Fibroblast of mammary gland (primary cell): ENCODE measurements at places on chromosomes 13 and 19.

- peak; percentile 18 for DNase-seq
Measured at GRCh38 chr19:43914051-43914450, 21.0 kb downstream of the ZNF45 start.

DNA sequence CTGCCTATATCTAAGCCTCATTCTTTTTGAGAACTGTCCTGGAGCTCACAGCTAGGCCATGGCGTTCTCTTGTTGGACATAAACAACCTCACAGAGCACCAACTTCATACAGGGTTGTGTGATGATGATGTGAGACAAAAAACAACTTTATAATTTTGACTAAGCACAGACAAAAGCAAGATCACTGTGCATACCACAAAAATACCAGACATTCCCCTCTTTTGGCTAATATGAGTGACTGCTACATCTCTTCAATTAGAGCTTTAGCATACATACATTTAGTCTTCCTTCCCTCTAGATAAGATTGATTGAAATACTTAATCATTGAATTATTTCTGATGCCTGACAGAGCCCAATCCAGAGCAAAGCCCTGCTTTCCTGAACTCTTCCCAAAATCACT is 8.3 kb downstream of the MAB21L1 start:
- no peak for DNase-seq

DNA sequence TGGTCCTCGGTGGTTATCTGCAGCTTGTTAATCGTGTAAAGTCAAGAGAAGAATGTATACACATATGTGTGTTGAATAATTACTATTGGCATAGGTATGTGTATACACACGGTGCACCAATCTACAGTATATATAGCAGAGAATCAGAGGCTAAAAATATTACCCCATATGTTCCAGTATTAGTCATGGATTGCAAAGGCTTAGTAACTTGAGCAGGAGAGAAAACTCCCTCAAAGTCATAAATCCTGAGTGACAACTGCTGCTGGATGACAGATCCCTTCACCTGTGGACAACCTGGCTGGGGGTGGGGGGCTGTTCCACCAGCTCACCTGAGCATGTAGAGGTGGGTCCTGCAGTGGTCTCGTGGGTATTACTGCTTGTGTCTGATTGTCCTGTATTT is 185.0 kb downstream of the ZNF536 start:
- no peak for DNase-seq

DNA sequence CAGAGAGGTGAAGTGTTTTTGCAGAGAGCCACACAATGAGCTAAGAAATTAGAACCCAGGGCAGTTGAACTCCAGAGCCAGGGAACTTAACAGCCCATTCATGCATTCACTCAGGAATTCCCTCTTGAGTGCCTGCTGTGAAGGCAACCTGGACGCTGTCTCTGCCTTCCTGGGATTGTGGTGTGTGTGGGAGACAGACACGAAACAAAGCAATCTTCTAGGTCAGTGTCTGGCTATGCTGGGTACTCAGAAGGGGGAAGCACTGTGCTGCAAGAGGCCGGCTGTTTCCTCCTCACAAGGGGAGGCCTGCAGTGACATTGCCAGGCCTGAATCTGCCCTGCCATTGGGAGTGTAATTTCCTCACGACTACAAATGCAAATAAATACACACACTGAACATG is 9.7 kb downstream of the BCKDHA start:
- DNase-seq: no peak

- DNase-seq: no peak
Measured at GRCh38 chr13:74570046-74570445, 435.8 kb upstream of the KLF12 start.

DNA sequence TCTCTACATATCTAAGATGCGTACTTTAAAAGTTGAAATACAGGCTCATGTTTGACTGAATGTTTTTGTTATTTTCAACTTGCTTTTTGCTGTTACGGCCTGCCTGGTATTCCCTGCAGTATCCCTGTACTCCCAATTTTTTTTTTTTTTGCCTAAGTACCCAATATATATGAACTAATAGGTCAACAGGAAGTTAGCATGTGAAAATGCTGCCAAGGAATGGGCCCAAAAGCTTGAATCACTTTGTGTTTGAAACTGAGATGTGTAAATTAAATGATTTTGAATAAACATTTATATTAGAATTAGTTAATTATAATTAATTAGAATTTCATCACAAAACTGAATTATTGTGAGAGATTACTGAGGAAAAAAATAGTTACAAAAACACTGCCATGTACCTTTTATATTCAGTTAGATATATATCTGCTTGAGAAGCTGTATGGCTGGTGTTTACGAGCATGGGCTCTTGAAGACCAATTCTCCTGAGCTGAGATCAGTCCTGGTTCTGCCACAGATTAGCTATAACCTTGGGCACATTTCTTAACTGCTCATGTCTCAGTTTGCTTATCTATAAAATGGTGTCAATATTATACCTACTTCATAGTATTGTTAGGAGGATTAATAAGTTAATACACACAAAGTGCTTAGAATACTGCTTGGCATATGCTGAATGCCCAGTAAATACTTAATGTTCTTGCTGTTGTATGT is 16.0 kb downstream of the TDRD3 start:
- DNase-seq: no peak

DNA sequence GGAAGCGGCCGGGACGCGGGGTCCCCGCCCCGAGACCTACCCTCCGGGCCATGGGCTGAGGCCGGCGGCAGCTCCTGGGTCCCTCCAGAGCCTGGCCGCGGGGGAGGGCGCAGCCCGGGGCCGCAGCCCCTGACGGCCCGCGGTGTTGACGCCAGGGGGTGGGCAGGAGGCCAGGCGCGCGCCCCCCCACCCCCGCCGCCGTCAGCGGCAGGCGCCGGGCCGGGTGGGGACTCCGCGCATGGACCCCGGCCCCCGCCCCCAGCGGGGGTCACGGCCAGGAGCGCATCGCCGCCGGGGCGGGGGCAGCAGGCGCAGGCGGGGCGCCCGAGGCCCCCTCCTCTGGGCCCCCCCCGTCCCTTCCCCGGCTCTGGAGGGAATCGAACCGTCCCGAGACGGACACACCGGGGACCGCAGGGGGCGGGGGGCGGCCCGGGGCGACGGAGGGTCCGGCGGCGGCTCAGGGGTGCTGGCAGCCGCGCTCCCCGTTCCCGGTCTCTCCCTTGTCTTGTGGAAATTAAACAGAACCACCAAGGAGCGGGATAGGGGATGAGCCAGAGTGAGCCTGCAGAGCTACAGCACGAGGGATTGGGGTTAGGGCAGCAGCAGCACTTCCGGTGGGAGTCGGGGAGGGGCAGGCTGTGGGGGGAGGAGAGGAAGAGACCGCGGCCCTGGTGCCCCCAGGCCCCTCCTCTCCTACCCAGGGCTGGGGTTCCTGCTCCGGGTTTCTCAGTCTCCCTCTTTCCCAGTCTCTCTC is at the start of gene MEIS3:
Gene MEIS3, minus strand, starts transcription at position 498 of the 754 bp plus-strand sequence. Its CDS starts 446 bp downstream, at position 52.
- DNase-seq: no peak

- peak; percentile 28 for DNase-seq
Measured at GRCh38 chr19:29841559-29842367, 30.0 kb downstream of the CCNE1 start.

GRCh38 chr19:55047951-55048350 is 9.9 kb upstream of the GP6 start:
- DNase-seq: no peak

- DNase-seq: no peak
Measured at GRCh38 chr13:75861786-75862185, 225.7 kb downstream of the LMO7 start.

DNA sequence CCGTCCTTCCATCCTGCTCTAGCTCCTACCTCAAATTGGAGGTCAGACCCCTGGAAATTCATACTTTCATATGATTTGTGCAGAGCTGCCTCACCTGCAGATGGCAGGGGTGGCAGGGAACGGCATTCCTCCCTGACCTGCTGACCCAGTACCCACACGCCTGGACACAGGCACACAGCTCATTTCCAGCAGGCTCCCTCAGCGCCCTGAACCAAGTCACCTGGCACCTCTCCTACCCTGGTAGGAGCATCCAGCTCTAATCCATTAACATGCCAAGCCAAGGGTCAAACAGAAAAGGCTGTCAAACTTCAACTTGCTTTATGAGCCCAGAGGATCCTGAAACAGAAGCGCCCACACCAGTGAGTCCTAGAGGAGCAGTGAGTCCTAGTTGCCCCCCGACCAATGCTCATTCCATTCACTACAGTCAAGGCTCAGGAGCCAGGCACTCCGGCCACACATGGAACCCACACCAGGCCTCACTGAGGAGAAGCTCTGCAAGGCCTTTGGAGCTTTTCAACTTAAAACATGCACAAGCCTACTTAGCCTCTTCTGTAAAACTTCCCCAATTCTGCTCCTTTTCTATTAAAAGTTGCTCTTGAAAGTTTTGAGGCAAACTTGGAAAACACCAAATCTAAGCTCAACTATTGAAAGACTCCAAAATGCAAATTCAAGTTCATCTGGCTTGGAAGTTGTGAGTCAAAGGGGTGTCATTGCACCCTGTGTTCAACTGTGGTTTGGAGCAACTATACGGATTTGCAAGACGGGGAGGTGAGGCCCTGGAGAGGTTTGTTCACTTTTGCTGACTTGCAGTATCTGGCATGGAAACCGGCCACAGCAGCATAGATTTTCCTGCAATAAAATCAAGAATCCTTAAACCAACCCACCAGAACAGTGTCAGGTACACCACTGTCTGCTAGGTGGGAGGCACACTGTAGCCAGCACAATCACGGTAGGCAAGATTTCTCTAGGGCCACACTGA is 96.7 kb downstream of the CRYL1 start:
- peak; percentile 91 for DNase-seq

GRCh38 chr13:34464011-34464410 is 478.1 kb upstream of the NBEA start:
- no peak for DNase-seq

DNA sequence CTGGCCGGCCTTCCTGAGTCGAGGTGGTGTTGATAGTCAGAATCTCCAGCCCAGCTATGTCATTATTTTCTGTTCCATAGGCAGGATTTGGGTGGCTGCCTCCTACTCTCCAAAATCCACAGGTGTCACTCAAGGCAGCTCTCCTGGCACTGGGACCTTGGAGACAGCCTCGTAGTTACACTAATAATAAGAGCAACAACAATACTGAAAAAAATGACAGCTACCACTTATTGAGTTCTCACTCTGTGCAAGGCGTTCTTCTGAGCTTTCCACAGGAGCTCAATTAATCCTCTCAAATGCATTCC is 12.2 kb upstream of the KLK12 start:
- DNase-seq: no peak

DNA sequence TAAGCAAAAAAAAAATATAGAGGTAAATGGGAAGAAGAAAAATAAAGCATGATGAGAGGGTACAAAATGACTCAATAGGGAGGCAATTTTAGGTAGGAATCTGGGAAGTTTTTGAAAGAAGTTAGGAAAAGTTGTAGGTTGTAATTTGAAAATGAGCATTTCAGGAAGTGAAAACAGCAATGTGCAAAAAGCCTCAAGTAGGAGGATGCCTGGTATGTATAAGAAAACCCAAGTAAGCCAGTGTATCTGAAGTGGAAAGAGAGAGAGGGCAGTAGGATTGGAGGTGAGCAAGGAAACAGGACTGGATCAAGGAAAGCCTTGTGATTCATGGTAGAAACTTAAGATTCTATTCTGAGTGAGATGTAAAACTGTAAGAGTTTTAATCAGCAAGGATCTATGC is 121.6 kb upstream of the SPRY2 start:
- no peak for DNase-seq

- DNase-seq: no peak
Measured at GRCh38 chr13:44399074-44399473, 25.4 kb downstream of the SERP2 start.

DNA sequence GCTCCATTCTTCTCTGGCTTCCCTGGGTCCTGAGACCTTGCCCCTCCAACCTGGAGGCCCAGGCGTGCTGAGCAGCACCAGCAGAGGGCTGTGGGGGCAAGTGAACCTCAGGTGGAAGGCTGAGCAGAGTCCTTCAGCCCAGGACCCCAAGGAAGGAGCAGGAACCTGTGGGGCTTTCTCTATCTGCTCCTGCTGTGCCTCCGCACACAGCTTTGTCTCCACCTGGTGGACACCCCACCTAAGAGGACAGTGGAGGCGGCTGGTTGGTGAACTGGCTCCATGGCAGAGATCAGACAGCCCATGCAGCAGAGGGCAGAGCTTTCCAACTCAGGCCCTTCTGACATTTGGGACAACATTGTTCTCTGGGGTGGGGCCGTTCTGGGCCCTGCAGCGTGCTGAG is 19.7 kb downstream of the ZFR2 start:
- DNase-seq: peak; percentile 11

- DNase-seq: peak; percentile 95
Measured at GRCh38 chr13:102128216-102128810, 273.5 kb downstream of the FGF14 start.

DNA sequence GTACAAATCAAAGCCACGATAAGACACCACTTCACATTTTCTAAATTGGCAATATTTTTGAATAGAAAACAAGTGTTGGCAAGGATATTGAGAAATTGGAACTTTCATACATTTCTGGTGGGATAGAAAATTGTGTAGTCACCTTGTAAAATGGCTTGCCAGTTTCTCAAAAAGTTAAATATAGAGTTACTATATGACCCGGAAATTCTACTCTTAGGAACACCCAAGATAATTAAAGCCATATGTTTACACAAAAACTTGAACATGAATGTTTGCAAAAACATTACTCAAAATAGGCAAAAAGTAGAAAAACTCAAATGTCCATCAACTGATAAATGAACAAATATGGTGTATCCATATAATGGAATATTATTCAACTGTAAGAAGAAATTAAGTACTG is 552.5 kb downstream of the TBC1D4 start:
- peak; percentile 48 for DNase-seq

GRCh38 chr13:76668716-76669115 is 217.5 kb downstream of the KCTD12 start:
- DNase-seq: no peak

- no peak for DNase-seq
Measured at GRCh38 chr13:51370811-51371210, 31.3 kb downstream of the SERPINE3 start.
